Left renal cortex interstitium (tissue), 4 donors: ENCODE measurements at places on chromosomes 3 and 15.

- no peak for DNase-seq
Measured at GRCh38 chr15:40787991-40788390, 18.2 kb downstream of the C15orf62 start.

- no peak for DNase-seq
Measured at GRCh38 chr3:187146389-187146788, 7.1 kb upstream of the RPL39L start.

- no peak for DNase-seq
Measured at GRCh38 chr3:43185274-43185982, 79.5 kb upstream of the POMGNT2 start.

- DNase-seq, result no peak
Measured at GRCh38 chr3:11568503-11569155, 75.1 kb downstream of the VGLL4 start.

GRCh38 chr15:85980946-85981345 is 98.7 kb upstream of the AGBL1 start:
- DNase-seq, result no peak

DNA sequence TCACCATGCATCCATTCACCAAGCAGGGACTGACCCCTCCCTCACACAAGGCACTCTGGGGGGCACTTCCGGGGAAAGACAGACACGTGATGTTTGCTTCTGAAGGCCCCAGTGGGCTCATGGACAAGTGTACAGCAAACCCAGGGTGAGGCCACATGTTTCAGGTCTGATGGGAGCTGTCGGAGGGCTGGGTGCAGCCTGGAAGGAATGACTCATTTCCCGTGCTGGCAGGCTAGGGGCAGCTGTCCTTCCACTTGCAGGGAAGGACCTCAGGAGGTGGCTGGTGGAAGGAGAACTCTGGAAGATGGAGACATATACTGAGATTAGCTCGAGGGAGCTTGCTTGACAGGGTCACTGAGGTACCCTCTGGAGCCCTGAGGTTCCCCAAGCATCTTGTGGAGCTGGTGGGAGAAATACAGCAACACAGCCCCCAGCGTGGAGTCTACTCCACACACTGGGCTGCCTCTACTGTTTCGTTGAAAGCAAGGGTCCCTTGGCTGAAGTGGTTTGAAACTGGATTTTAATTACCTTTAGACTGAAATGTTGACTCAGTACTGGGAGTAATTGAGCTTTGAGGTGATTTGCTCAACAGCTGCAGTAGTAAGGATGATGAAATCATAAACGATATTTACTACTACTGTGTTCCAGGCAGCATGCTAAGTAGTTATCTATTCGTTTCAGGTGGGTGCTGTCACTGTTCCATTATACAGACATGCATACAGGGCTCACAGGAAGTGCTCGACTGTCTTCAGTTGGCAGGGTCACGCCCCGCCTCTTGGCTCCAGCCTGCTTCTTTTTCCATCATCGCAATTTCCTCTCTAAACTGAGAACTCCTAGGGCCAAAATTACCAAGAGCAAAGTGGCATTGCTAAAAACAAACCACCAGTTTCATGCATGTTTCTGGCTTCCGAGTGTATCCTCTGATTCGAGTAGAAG is 230.4 kb downstream of the ADAMTS17 start:
- no peak for DNase-seq

- no peak for DNase-seq
Measured at GRCh38 chr15:68693071-68693470, 114.3 kb downstream of the CORO2B start.

- DNase-seq, result no peak
Measured at GRCh38 chr3:2771193-2771592, 339.0 kb downstream of the IL5RA start.
